Astrocyte (in vitro differentiated cells and primary cell): ENCODE measurements at places on chromosomes 3 and 15.

- no peak for DNase-seq
Observed at GRCh38 chr3:175224051-175224450, 364.9 kb downstream of the NAALADL2 start.

GRCh38 chr3:80157546-80157945, 389.7 kb upstream of the ROBO1 start:
- DNase-seq, result no peak

DNA sequence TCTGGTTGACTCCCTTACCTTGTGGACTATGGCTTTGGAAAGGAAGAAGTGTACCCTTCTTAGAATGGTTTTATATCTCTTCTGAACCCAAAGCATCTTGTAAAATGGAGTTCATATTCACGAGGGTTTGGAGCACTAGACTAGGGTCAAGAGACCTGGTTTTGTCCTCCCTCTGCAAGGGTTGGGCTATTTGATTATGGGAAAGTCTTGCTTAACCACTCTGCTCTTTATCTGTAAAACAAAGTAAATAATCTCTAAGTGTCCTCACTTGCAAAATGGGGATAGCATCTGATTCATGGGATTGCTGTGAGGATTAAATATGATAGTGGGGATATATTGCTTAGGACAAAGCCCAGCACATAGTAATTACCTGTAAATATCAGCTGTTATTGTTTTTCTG, 17.9 kb upstream of the SLC2A2 start:
- DNase-seq, result no peak

- no peak for DNase-seq
Observed at GRCh38 chr15:92807971-92808571, 92.1 kb upstream of the CHD2 start.
